ENCODE measurements at places on chromosomes 4 and X.

- no peak for DNase-seq
Observed at GRCh38 chr4:87025614-87026041, 90.8 kb downstream of the AFF1 start.

- no peak for DNase-seq
Observed at GRCh38 chr4:126358041-126358440, 1043.3 kb downstream of the FAT4 start.

GRCh38 chr4:1216869-1217294 lies 32.0 kb downstream of the CTBP1 start:
- no peak for DNase-seq

GRCh38 chr4:107818301-107818910 lies 6.3 kb upstream of the SGMS2 start:
- no peak for DNase-seq

DNA sequence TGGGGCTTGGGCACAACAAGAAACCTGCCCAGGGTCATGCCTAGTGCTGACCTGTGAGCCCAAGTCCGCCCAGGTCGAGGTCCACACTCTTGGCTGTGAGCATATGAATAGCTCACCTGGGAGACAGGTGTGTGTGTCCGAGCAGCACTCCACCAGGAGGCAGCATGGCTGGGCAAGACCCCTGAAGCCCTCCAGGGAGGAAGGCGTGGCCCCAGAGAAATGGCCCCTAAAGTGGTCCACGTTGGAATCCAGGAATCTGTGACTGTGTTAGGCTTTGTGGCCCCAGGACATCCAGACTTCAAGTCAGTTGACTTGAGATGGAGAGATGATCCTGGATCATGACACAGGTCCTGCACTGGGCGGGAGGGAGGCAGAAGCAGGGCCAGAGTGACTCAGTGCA lies 138.8 kb downstream of the CPZ start:
- DNase-seq, result no peak

- no peak for DNase-seq
Observed at GRCh38 chr4:3818371-3818770, 52.2 kb downstream of the ADRA2C start.

Measured in stimulated activated CD8-positive, alpha-beta memory T cell treated with anti-CD3 and anti-CD28 coated beads, Interleukin-4, amount 100 ng/mL, for 1 hour (primary cell).